Frontal cortex (tissue), 4 donors: ENCODE measurements at places on chromosomes 3 and 15. TPM values are rescaled to one million over a fixed set of nuclear protein-coding genes. Genes with fewer than 3 reads are reported as not detected.

DNA sequence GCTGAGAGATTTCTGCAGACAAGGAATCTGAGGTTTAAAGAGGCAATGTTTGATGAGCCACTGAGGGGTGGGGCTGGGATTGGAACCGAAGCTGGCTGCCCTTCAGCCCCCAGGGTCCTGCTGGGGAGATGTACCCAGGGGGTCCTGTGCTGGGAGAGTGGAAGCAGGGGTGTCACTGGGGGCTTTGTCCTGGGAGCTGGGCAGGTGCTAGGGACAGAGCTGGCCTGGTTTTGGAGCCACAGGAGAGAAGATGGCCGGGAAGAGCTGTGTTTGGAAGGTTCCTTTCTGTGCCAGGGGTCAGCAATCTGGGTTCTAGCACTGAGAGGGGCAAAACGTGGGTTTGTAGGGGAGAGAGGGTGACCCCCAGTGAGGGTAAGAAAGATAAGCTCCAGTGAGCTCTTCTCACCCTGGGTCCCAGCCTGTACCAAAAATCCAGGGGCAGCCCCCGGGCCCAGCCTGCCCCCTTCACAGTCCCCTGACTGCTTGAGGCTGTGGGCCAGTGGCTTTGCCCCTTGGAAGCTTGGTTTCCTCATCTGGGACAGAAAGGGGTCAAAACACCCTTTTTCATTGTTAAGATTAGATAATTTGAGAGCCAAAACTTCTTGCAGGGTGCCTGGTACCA, 69.6 kb downstream of the SMAD3 start:
- DNase-seq = no peak

DNA sequence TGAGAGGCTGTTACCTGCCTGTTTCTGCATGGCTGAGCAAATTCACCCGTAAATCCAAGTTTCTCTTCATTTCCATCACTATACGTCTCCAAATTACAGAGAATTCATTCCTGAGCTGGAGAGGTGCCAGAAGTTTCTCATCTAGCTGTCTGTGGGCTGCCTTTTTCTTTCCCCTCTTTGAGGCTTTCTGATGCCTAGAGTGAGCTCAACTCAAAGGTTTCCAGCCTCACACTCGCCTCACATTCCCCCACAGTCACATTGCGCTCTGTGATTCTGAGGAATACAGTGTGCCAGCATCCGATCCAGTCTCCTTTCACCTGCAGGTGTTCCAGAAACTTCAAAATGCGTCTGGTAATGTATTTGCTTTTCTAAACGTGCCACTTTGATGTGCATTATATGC, 267.2 kb downstream of the MFSD1 start:
- DNase-seq = no peak

CSK gene
- 26.5 TPM for total RNA-seq

SLC22A14 gene
- total RNA-seq = under 0.01 TPM

GRCh38 chr3:187669675-187670504, at the start of gene SST:
SST (minus strand) TSS chr3:187670394; CDS start chr3:187670291, 103 bp downstream.
- no peak for DNase-seq

- DNase-seq = no peak
Measured at GRCh38 chr3:138588445-138588844, 5.6 kb downstream of the CEP70 start.

DNA sequence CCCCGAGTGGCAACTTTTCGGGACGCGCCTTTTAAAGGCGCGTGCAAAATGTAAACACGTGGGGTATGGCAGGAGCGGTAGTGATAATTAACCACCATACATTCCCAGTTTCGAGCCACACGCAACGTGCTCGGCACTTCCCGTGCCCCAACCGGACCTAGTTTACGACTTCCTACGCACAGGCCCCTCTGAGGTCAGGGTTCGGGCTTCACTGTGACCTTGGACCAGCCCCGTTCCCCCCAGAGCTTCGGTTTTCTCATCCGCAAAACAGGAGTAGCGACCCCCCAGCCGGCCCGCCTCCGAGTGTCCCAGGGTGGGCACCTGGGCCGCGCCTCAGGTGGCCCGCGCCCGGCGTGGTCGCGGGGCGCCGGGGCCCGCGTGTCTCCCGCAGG, 451 bp downstream of the CHCHD4 start:
- DNase-seq = peak; percentile 65
